ENCODE measurements at places on chromosomes 6 and 20.
A peak's percentile ranks its signal among the peaks of the same experiment; 100 is the strongest.

DNA sequence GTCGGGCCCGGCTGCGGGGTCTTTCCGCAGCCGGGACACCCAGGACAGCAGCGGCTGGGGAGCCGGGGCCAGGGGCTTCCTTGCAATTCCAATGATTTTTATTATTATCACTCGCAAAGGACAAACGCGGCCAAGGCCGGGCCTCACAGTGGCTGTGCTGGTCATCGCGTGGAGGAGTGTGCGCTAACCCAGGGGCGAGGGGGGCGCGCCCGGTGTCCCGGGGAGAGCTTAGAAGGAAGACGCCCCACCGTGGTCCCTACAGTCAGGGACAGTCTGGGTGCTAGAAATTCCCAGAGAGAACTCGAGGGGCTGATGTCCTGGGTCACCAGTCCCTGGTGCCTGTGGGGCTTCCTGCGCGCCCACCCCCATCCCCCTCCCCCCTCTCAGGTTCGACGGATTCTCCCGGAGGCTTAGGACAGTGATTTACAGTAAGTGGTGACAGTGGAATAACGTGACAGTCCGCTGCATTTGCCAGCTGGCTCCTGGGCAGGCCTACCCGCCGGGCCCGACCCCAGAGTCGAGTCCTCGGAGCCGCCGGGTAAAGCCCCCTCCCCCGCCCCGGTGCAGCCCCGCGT lies 9.5 kb downstream of the FOXC1 start:
- no peak for DNase-seq

DNA sequence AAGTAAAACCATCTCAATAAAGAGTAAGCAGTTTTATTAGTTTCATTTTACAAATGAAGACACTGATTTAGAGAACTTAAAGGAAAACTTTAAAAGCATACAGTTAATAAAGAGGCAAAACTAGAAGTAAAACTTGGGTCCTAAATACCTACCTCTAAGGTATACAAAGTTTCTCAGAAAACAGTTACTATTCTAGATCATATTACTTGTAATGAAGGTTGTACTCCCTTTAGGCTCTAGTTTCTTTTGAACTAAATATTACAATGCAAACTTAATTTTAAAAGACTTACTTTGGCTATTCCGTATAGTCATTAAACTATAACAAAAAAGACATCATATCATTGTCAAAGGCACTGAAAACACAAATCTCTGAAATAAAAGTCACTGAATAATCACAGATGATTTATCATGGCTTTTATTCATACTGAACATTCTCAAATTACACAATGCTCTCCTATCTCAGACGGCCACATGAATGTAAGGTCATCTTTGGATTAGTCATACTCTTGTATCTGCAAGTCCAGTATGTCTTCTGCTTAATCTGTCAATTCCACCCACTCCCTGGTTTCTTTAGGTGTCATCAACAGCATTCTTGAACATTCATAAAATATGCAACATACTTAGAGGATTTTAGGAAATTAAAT lies 361.6 kb upstream of the RUNX2 start:
- DNase-seq: peak; percentile 87

DNA sequence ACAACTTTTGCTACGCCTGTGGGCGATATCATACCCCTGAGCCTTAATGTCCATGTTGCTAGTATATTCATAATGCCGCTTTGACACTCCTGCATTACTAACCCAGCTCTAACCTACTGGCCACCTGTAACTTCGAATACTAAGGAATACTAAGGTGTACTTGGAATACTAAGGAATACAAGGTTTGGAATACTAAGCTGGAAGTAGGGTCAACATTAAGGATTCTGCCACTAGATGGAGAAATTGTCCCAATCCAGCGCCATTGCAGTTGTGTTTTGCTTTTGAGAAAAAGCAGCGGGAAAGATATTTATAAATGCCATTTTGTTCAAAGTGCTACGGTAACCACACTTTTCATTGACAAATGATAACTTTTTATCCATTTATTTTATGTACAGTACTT lies 10.7 kb downstream of the TBXT start:
- no peak for DNase-seq

DNA sequence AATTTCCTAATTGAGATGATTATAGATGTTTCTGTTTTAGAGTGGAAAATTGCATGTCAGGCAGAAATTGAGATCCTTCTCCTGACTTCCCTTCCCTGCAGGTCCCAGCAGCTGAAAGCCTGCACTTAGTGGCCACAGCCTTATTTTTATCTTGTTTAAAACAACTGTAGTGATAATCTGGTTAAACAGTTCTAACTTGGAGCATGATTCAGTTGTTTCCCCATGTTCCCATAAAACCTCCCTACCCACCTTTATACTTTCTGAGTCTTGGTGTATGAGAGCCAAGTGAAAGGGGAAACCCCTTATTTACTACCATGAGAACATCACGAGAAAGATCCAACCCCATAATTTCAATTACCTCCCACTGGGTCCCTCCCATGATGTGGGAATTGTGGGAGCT lies 195.2 kb downstream of the SLC16A10 start:
- DNase-seq: no peak

DNA sequence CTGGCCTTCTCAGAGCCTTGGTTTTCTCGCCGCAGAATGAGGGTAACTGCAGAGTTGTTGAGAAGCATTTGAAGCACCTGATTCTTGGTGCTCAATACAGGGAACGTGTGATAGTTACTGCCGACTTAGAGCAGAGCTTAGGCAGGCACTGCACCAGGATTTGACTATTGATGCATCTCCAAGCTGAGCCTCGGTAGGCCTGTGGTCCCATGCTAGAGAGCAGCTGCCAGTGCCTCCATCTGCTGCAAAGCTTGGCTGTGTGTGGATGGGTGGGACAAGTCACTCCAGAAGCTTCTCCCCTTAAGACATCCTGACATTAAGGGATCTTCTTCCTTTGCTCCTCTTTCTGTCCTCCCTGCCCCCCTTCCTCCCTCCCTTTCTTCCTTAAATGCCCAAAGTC lies 40.9 kb downstream of the FAM209B start:
- no peak for DNase-seq

GRCh38 chr20:21166801-21167200 lies 40.9 kb downstream of the KIZ start:
- DNase-seq: peak; percentile 82

DNA sequence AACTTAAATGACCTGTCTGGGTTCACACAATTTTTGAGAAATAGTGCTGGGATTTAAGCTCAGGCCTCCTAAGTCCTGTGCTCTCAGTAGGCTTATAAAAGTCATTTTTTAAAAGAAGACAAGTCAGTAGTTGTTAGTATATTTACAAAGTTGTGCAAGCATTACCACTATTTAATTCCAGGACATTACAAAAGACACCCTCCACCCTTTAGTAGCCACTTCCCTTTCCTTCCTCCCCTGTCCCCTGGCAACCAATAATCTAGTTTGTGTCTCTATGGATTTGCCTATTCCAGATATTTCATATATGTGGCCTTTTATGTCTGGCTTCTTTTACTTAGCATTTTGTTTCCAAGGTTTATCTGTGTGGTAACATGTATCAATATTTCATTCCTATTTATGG lies 37.6 kb downstream of the HMGN3 start:
- peak; percentile 26 for DNase-seq

GRCh38 chr6:6331946-6332601 lies 11.6 kb upstream of the F13A1 start:
- DNase-seq: peak; percentile 60

DNA sequence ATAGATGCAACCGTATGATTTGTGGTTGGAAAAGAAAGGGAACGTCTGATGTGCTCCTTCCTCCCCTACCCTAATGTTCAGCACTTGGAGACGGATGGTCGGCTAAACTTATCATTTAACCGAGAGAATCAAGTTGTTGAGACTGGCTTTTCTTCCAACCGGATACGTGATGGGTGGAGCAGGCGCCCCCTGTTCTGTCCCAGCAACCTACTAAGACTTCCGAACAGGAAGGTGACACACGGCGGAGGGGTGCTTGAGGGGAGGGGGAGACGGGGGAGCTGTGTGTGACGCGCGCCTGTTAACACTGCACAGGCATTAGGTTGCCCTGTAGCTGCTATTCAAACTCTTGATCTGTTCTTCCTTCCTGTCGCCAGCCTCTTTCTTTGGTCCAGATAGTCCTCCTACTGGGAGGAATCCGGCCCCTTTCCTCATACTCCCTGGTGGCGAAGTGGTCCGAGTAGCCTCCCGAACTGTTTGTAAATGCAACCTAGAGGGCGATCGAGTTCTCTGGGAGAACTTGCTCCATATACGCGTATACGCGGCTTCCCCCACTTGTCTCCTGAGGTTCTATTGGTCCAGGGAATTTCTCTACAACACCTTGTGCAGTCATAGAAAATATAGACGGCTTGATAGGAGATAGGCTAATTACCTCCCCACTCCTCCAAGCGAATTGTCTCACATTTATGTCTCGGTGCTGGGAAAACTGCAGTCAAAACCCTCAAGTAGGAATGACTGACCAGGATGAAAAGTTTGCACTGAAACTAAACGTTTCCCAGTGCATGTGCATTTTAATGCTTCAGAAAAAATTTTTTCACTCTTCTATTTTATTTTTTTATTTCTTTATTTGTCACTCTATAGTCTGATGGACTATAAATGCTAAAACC lies 126.0 kb upstream of the SLC2A12 start:
- peak; percentile 83 for DNase-seq

- DNase-seq: no peak
Measured at GRCh38 chr20:49450281-49450721, 32.2 kb downstream of the KCNB1 start.

DNA sequence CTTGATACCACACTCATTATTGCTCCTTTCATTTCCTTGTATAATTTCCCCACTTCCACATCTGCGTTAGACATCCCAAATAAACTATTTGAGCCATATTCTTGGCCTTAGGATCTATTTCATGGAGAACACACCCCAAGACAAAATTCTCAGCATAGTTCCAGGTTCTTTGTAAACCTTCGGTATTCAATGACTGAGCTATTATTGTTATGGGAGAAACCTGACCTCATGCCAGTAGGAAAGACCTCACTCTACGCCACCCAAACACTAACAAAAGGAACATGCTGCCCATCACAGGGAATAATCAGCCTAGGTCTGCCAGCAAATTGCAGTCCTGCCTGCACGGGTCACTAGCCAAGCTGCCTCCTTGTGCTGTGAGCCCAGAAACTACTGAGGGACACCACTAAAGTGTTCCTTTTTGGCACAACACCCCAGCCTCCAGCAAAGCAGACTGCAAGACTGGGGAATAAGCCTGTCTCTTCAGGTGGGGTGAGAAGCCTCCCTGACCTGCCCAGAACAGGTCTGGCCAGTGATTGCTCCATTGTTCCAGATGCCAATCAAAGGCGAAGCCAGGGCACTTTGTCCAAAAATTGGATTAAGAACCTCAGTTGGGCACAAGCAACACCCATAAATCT lies 371.8 kb downstream of the MAFB start:
- no peak for DNase-seq

GRCh38 chr6:24272553-24272952 lies 85.3 kb downstream of the DCDC2 start:
- peak; percentile 42 for DNase-seq

GRCh38 chr6:4360920-4361319 lies 225.5 kb upstream of the ECI2 start:
- DNase-seq: no peak

- DNase-seq: no peak
Measured at GRCh38 chr20:43982016-43982415, 67.4 kb downstream of the TOX2 start.
